ENCODE measurements at places on chromosomes 2 and 18. TPM values are rescaled to one million over a fixed set of nuclear protein-coding genes. Genes with fewer than 3 reads are reported as not detected.
A peak's percentile ranks its signal among the peaks of the same experiment; 100 is the strongest.

DNA sequence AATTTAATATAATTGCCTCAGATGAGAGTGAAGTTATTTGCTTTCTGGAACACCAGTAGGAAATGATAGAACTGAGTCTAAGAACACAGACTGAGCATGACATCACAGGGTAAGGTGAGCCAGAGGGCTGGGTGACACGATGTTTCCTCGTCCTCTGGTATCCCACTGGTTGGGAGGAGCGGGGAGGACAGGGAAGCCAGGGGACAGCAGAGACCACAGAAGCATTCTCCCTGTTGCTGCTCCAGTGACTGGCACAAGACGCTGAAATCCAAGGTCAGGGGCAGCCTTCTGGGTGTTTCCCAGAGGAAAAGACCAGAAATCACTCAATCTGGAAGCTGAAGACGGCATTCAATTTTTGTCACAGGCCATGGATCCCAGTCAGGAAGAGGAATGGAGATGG lies 363.4 kb upstream of the SOX11 start:
- no peak for DNase-seq

GRCh38 chr18:23966909-23967308 lies 47.6 kb upstream of the TTC39C start:
- DNase-seq, result no peak

DNA sequence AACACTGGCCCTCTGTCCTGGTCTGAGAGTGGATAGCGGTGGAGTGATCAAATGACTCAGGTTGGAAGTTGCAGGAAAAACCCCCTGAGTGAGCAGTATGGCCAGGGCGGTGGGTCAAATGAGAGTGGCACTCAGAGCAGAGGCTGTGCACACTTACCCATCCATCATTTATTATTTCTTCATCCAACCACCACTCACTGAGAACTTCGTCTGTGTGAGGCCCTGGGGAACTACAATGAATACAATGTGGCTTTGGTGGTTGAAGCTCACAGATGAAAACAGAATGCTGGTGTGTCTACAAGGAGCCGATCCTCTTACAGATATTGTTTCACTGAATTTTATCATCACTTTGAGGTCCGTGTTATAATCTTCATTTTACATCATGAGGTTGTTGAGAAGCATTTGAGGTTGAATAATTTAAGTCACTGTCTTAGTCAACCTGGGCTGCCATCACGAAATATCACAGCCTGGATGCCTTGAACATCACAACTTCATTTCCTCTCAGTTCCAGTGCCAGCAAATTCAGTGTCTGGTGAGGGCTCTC lies 73.4 kb upstream of the ID2 start:
- DNase-seq, result no peak

The SLC14A1 gene
- total RNA-seq, result not detected

DNA sequence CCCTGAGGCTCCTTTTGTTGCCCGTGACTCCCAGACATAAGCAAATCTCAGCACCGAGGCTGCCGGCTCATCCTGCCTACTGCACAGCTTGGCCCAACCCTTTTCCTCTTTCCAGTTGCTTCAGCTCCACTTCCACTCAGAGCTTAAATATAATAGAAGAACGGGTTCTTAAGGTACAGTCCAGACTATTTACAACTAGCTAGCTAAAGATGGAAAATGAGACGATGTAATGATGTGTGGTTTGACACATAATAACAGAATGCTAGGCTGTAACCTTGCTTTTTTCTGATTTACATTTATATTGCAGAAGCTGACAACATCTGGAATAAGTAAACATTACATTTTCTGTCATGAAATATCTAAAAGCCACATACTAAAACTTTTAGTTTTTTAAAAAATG lies 26.9 kb upstream of the ATP9B start:
- DNase-seq, result no peak

The RIT2 gene
- total RNA-seq, result not detected

DNA sequence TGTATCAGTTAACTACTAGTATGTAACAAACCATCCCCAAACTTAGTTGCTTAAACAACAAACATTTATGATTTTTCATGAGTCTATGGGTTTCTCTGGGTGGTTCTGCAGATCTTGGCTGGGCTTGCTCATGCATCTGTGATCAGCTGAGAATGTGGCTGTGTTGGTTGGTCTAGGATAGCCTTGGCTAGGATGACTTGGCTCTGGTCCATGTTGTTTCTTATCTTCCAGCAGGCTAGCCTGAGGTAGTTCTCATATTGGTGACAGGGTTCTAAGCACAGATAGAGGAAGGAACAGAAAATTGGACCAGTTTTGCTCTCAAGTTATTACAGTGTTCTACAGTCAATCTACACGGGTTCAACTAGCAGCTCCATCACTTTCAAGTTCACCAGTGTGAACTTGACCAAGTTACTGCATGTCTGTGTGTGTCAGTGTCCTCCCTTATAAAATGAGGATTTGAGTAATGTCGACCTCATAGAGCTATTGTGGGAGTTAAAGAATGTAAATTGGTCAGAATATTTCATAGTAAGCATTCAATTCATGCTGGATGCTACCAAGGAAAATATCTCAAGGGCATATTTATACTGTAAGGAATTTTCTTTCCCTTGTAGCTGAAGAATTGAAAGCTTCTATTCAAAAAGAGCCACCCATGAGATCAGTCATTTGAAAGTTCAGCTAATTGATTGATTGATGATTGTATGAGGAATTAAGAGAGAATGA lies 65.3 kb downstream of the MYO3B start:
- no peak for DNase-seq

DNA sequence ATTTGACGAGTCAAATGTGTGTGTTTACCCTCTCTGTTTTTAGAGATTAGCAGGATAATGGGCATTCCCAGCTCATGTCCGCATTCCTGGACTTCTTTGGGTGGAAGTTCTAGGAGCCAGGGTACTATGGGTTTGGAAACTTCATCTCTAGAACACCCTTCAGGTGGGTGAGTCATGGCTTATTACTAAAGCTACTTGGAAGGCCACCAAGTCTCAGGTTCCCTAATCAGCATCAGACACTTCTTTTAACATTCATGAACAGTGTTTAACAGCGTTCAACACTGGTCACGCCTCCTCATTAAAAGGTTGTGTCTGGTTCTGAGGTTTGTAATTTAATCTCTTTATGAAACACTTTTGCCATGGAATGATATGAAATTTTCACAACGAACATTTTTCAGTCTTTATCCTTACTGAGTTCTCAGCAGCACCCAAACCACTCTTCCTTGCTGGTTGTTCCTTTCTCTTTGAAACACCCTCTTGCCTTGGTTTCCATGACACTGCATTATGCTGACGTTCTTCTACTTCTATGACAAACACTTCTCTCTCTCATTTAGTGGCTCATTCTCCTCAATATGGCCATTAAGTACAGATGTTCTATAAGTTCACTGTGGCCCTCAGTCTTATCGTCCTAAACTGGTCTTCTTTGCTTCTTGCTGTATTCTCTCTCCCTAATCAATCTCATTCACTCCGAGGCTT lies 49.3 kb downstream of the MMADHC start:
- peak; percentile 57 for DNase-seq

Measured in PC-9 (cell line).